ENCODE measurements at places on chromosomes 7 and 10.

DNA sequence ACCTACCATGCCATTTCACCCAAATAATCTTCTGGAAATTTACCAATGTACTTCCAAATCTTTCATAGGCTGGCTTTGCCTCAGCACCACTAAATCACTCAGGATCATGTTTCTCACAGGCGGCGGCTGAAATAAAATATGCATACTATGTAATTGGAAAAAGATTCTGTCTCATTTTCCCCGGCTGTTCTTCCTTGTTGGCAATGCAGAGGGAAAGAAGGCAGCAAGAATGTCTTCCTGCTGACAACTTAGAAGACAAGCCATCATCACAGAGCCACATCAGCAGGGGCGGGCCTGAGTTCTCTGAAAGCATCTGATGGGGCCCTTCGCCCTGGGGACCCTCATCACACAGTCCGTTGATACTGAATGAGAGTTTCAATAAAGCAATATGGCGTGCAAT, 39.2 kb upstream of the COL1A2 start:
- DNase-seq, result no peak

GRCh38 chr10:34773636-34774630, 41.2 kb downstream of the PARD3 start:
- DNase-seq, result no peak

GRCh38 chr7:95609277-95609971, 13.1 kb upstream of the PDK4 start:
- DNase-seq, result no peak

- no peak for DNase-seq
These were observed 7.9 kb upstream of the SAR1A start for GRCh38 chr10:70178139-70178725.

DNA sequence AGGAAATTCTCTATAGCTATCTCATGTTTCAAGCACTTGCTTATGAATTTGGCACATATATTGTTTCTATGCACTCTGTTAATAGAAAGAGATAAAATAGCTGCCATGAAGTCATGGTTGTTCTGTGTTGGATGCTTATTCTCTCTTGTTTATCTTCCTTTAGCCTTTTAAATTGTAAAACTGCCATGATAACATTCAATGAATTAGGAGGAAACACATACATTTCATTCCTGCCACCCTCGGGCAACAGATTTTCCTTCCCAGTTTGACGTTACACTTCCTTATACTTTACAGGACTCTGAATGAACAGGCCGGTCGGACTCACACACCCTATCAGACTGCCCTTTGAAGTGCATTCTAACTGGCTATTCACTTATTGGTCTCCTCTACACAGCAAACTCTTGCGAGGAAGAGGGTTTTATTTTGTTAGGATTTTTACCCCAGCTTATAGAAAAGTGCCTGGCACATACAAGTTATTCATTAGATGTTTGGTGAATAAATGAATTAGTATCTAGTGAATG, 65.7 kb upstream of the FERD3L start:
- no peak for DNase-seq

DNA sequence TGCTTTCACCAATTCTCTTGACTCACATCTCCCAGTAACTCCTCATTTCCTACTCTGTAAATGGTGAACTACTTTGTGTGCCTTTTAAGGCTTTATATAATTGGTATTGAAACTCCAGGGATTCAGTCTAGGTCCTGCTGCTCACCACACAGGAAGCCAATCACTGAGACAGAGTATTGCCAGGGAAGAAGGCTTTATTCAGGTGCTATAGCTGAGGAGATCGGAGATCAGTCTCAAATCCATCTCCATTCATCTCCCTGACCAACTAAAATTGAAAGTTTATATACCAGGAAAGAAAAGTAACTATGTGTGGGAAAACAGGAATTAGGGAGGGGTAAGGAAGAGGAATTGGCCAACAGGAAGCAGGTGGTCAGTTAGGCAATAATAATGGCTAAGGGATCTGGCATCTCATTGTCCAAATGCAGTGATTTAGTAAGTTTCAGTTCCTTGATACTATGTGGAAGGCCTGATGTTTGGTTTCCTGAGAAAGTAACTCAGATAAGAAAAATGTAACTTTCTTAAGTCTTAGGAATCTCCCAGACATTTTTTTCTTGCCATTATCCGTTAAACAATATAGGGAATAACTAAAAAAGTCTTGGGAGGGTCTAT, 10.2 kb upstream of the SDHAF3 start:
- no peak for DNase-seq

DNA sequence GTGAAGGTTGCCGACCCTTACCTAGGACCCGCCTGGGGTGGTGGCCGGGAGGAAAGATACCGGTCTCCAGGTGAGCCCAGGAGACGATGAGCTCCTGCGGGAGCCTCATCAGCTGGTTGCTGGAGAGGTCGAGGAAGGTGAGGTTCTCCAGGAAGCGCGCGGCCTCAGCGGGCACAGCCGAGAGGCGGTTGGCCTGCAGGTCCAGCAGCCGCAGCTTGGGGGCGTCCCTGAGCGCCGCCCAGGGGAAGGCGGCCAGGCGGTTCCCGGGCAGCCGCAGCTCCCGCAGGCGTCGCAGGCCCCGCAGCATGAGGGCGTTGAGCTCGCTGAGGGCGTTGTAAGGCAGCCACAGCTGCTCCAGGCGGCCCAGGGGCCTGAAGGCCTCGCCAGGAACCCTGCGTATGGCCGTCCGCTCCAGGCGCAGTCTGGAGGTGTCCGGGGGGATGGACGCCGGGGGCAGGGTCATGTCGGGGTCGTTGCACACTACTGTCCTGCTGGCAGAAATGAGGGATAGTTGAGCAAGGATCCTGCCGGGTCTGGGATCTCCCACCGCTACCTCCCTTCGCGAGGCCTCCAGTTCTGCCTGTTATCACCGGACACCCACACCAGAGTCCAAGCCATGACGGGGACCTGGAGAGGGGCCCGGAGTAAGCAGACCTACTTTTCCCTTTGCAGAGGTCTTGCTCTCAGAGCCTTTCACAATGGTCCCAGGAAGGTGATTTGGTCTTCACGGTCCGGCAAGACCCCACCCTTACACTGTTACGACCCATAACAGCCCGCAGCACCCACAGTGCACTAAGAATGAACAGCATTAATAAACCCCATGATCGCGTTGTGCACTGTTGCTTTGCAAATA, 3.9 kb downstream of the LRIT1 start:
- no peak for DNase-seq

Measured in GM18507 (cell line).